ENCODE measurements at places on chromosomes 5 and 9.

DNA sequence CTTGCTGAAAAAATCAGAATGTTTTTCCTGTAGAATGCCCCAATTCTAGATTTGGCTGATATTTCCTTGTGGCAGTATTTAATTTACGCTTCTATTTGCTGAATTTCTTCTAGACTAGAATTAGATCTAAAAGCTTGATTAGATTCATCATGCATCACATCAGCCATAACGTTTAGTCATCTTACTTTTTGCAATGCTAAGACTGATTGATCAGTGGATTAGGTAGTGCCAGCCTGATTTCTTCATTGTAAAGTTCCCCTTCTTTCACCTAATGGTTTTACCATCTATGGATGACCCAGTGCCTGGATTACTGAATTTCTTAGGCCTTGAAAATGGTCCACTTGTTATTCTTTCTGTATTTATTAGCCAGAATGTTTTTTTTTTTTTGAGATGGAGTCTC is 83.9 kb downstream of the PBX3 start:
- DNase-seq: no peak

DNA sequence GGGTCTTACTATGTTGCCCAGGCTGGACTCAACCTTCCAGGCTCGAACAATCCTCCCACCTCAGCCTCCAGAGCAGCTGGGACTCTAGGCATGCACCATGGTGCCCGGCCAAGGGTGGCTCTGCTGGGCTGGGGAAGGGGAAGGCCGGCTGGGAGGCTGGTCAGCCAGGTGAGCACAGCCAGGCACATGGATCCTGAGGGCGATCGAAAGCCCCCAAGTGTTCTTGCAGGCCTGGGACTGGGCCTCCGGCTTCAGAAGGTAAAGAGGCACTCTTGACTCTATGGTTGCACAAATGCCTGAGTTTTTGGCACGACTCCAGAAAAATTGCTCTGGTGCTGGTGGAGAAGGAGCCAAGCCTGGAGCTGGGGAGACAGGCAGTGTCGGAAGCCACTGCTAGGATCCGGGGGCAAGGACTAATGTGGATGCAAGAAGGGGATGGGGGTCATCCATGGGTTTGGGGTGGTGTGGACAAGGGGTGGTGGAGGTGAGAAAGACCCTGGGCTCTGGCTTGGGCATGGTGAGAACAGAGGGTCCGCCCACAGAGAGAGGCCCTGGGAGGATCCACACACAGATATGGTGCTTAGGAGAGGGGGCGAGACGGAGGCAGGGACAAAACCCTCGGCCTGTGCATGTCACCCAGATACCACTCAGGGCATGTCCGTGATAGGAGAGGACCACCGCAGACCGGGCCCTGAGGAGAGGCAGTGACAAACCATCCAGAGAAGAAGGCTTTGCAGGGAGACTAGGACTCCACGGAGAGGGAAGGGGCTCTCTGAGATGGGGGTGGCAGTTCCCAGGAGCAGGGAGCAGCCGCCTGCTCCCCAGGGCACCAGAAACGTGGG is 51.1 kb upstream of the COL5A1 start:
- DNase-seq: no peak

DNA sequence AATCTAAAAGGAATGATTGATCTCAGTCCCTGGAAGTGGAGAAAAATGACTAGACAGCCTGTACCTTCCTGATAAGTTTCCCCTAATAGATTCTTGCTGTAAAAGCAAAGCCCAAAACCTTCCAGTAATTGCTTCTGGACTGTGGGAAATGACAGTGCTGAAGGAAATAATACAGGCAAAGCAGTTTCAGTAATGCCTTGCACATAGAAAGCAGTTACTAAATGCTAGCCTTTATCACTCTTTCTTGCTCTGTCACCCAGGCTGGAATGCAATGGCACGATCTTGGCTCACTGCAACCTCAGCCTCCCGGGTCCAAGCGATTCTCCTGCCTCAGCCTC is 50.3 kb downstream of the MAP1B start:
- DNase-seq: no peak

DNA sequence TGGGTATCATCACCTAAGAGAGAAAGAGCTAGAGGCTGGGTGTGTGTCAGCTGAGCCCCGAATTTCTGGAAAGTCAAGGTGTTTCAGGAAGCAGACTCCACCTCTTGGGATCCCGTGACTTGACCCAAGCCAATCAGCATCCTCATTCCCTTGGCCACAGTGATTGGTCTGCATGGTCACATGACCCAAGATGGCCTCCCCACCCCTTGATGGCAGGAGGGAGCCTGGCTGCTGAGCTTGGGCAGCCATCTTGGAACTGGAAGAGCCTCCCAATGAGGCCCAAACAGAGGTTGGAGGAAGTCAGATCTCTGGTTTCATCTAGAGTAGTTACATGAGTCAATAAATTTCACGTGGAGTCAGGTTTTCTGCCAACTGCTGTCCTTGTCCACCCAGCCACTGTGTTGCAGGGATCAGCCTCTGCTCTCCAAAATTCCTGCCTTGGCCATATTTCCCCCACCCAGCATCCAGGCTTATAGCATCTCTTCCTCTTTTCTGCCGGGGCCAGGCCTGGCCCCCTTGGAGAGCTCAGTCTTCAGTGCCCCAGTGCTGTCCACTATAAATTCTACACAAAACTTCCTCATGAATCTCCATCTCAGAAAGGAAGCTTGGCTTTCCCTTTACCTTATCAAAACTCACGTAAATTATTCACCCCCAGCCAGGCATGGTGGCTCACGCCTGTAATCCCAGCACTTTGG is 17.2 kb upstream of the SUSD3 start:
- DNase-seq: no peak

DNA sequence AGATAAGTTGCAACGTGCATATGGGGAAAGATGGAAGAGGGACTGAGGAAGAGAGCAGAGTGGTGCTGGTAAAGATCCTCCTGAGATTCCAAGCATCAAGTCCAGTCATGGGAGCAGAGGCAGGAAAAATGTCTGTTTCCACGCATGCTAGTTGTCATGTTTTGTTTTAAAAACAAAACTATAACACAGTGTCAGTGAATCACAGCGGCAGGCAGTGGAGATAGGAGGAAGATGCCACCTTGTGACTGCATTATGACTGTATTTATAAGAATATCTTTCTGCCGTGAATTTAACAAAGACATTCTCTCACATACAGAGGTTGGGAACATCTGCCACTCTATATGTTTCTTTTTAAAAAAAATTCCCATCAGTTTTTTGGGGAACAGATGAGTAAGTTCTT is 3.7 kb upstream of the SVEP1 start:
- DNase-seq: no peak

DNA sequence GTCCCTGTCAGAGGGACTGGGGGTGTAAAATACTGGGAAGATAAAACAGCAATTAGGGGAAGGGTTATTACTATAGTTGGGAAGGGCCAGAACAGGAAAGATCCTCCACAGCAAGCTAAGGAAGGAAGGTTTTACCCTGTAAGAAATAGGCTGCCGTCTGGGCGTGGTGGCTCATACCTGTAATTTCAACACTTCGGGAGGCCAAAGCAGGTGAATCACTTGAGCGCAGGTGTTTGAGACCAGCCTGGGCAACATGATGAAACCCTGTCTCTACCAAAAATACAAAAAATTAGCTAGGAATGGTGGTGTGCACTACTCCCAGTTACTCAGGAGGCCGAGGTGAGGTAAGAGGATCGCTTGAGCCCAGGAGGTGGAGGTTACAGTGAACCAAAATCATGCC is 165.1 kb upstream of the TLX3 start:
- DNase-seq: no peak

DNA sequence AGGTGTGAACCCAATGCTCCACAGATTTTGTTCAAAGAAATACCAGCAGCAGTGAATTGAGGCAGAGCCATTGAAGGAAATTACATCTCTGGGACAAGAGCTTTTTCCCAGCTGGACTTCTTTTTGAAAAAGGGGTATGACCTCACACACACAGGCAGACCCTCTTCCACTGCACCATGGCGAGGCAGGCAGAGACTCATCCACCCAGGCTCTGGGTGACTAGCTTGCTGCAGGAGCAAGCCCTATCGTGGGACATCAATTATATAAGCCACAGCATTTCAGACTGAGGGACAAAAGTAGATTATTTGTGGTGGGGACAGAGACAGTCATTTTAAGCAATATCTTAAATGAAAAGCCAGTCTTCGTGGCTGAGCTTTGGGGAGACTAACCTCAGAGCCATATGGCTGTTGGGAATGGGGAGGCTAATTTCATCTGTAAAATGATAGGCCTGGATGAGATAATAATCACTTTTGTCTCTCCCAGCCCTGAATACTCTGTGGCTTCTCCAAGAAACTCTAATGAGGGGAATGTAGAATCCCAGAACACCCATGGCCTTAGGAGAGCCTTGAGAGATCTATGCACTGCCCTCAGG is 113.1 kb upstream of the TNC start:
- no peak for DNase-seq

DNA sequence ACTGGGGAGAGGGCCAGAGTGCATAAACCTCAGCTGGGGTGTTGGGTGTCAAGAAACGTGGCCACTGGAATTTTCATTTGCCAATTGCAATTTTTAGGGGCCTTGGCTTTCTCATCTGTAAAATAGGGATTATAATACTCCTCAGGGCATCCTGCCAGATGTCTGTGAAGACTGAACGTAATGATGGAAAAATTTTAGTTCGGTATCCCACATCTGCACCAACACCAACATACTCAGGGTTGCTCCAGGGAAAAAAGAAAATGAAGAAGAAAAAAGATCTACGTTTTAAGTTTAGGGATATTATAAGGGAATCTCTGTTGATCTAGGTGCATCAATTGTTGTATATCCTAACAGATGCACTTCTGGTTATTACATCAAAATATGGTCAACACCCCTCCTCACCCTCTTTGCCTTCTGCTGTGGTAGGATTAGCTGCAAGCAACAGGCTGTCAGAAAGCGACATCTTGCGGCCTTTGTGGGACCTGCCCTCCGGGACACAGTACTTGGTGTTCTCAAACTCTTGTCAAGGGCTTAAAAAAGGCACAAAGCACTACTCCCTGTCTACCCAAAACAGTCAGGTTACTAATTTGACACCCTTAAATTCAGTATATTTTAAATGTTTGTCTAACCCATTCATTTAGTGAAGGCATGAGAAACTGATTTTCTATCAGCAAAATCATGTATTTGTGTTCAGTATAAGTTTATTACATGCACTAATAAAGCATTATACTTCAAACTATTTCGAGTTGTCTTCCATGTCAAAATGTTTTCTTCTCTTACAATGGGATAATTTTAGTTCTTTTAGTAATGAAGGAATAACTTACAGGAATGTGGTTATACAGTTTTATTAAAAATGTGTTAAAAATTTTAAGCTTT is 8.3 kb upstream of the TBC1D2 start:
- DNase-seq: peak; percentile 71

DNA sequence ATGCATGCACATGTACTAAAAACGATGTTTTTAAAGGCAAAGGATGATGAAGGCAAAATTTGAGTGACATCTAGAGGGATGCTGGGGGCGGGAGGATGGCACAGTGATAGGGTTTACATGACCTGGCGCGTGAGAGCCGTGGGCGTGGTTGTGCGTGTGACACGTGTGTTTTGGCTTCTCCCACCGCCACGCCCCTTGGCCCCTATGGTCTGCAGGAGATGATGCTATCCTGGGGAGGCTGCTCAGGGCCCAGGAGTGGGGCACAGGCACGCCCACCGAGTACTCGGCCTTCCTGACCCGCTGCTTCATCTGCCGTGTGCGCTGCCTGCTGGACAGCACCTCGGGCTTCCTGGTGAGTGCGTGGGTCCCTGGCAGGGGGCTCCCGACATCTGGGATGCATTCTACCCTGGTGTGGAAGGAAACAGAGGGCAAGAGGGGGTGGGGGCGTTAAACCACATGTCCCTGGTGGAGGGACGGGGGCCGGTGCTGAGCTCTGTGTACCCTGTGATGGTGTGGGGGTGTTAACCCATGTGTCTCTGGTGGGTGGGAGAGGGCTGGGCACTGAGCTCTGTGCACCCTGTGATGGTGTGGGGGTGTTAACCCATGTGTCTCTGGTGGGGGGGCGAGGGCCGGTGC is 19.2 kb upstream of the EXOC3 start:
- no peak for DNase-seq

- DNase-seq: no peak
Observed at GRCh38 chr9:127801955-127802575, 617 bp upstream of the FPGS start.

DNA sequence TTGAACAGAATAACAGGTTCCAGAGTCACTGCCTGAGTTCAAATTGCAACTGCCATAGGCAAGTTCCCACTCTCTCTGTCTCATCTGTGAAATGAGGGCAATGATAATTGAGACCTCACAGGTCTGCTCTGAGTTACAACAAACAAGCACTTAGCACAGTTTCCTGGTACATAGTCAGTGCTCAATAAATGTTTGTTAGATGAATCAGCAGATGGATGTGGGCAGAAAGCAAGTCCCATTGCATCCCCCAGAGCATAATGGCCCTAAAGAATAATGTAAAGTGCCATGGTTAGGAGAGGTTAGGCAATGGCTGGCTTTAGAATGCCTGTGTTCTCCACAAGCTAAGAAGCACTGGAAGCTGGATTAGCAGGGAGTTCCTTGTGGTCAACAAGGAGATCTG is 136.5 kb upstream of the LARP1 start:
- no peak for DNase-seq

GRCh38 chr9:70293214-70293613 is 34.4 kb downstream of the SMC5 start:
- DNase-seq: no peak

- DNase-seq: no peak
Observed at GRCh38 chr9:19208653-19209052, 21.8 kb upstream of the DENND4C start.

DNA sequence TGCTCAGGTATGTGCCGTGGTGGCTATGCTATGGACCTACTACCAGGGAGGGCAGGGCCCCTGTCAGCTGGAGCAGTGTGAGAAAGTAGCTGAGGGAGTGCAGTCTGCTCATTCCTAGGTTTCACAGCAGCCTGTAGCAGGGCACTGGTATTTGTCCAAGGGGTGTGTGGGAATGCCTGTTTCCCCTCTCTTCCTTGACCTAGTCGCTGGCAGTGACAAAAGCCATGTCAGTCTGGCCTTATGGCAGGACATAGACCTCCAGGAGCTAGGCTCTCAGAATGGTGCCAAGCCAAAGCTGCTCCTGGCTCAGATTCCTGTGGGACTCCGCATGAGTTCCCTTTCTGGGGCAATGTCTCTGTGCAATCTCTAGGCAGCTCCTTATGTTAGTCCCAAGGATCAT is 253.9 kb upstream of the TYRP1 start:
- no peak for DNase-seq

DNA sequence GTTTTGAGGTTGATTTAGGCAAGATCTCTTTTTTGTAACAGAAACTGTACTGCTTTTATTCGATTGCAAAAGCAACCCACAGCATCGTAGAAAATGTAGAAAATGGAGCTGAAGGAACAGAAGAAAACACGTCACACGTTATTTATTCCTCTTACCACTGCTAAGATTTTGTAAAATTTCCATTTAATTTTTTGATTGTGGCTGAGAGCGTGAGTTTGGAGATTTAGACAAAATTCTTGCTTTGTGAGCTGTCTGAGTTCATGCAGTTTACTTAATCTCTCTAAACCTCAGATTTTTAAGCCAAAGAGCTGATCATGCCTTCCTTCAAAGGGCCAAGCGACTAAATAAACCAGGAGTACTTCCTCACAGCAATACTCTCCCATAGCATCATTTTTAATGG is 24.8 kb downstream of the DPYSL3 start:
- DNase-seq: no peak

GRCh38 chr5:122727112-122727541 is 47.8 kb upstream of the SNX2 start:
- DNase-seq: no peak
